ENCODE measurements at places on chromosomes 6 and 20.

GRCh38 chr6:88492824-88493223 lies 326.7 kb upstream of the CNR1 start:
- no peak for DNase-seq

DNA sequence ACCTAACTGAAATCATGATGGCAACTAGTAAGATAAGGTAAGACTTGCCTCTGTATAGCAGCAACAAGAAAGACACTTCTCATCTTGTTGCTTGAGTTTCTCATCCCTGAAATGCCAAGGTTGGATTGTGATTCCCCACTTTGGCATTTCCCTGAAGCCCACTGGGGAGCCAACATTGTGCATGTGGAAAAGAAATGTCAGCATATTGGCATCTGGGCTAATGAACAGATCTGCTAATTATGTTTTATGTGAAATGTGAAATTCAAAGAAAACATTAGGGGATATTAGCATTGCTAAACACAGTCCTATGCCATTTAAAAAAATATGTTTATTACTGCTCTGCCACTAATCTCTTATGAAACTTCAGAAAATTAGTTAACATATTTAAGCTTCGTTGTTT lies 126.3 kb upstream of the PCSK2 start:
- no peak for DNase-seq

DNA sequence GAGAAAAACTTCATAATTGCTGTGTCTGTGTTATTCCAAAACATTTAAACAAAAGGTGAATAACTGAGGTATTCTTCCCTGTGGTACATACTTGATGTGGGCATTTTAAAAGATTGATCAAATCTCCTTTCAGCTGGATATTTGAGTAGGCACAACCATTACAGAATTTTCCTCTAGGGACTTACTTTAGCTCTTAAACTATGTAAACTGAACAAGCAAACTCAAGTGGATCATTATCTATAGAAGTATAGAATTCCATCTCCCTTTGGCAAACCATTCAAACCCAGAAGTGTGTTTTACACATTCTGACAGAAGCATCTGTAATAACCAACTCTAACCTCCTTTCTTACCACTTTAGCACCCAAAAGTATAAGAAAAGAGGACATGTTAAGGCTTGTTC lies 241.4 kb downstream of the ESR1 start:
- no peak for DNase-seq

- DNase-seq: no peak
Measured at GRCh38 chr6:75154973-75155372, 50.9 kb downstream of the COL12A1 start.

- no peak for DNase-seq
Measured at GRCh38 chr6:166673309-166673708, 46.3 kb upstream of the RPS6KA2 start.

DNA sequence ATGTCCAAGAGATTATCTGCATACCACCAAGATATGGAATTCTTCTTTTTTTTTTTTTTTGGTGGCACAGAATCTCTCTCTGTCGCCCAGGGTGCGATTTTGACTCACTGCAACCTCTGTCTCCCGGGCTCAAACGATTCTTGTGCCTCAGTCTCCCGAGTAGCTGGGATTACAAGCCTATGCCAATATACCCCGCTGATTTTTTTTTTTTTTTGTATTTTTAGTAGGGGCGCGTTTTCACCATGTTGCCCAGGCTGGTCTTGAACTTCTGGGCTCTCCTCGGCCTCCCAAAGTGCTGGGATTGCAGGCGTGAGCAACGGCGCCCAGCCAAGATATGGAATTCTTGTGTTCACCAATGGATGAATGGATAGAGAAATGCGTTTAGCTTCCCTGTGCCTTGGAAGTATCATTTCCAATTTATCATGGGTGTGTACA lies 31.0 kb downstream of the POM121L2 start:
- DNase-seq: no peak

DNA sequence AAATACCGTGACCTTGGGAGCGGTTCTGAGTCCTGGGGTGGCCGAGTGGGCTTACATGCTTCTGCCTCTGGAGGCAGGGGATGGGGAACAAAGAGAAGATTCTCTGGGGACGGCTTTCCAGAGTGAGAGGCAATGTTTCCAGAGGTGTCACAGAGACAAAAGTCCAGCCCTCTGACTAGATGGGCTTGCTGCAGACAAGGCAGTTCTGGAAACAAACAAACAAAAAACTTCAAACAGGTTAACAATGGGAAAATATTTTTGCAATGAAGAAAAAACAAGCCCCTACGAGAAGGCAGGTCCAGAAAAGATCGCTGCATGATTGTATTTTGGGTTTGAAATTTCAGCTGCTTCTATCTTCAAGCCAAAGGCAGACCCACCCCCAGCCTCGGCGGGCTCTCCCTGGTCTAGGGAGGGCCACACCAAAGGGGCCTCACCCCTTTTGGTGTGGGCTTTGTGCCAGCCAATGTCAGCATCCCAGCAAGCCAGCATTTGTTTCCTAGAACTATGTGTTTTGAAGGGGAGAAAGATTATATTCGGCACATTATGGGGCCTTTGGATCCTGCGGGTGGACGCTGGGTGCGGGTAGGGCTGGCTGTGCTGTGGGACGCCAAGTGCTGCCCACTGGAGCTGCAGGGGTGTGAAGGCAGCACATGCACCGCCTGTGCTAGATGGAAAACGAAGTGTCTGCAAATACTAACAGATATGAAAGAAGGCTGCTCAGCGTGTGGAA lies 42.9 kb downstream of the RIOK1 start:
- no peak for DNase-seq

GRCh38 chr6:156779206-156780094 lies 2.3 kb downstream of the ARID1B start:
- no peak for DNase-seq

- no peak for DNase-seq
Measured at GRCh38 chr6:39143238-39143930, 28.4 kb upstream of the SAYSD1 start.

- no peak for DNase-seq
Measured at GRCh38 chr6:106744781-106745180, 115.4 kb downstream of the QRSL1 start.

- no peak for DNase-seq
Measured at GRCh38 chr6:85403331-85404015, 46.4 kb upstream of the NT5E start.

- DNase-seq: no peak
Measured at GRCh38 chr6:135871878-135872277, 20.4 kb downstream of the PDE7B start.

DNA sequence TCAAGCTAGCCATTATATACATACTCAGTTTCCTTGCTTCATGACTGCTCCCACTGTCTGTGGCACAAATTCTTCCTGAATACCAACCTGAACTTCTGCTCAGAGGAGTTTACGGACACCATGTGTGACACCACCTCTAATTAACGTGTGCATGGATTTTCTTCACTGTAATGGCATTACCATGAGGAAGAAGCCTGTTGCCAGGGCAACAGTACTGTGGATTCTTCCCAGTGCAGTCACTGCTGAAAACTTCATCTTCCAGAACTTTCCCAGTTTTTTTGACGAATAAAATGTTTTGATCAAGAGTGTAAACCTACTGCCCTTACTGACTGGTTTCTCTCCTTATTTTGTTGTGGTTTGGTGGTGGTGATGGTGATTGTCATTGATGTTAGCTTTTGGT lies 444.3 kb upstream of the NRSN1 start:
- no peak for DNase-seq

DNA sequence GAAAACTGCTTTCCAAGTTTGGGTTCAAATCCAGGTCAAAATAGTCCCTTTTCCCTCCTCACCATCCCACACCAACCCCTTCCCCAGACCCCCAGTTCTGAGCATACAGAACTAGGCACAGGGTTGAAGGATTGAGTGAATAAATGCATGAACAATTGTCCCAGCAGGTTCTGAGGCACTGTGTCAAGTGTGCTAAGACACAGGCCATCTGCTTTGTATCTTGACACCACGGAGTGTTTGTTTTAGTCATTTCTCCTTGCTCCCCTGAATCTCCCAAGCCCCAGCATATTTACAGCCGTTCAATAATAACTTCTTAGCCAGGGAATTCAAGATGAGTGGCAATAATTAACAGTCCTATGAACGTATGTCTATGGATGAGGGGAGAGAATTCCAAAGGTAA lies 102.8 kb upstream of the JARID2 start:
- no peak for DNase-seq

GRCh38 chr6:8434727-8435092 lies 635 bp downstream of the SLC35B3 start:
- no peak for DNase-seq

DNA sequence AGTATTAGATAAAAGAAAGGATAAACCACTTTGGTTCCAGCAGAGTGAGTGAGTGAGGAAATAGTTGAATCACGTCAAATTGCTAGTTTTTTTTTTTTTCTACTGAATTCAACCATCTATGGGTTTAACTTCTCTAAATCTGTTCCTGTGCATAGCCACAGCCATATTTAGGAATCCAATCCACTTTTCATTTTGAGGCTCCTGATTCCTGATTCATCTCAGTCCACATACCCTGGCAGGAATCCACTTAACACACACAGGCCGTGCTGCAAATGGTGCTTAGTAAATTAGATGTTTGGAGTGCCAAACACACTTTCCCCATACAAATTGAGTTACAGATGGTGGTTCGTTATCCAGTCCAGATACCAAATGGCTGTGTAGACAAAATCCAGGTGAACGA lies 220.3 kb downstream of the ALDH8A1 start:
- DNase-seq: no peak

DNA sequence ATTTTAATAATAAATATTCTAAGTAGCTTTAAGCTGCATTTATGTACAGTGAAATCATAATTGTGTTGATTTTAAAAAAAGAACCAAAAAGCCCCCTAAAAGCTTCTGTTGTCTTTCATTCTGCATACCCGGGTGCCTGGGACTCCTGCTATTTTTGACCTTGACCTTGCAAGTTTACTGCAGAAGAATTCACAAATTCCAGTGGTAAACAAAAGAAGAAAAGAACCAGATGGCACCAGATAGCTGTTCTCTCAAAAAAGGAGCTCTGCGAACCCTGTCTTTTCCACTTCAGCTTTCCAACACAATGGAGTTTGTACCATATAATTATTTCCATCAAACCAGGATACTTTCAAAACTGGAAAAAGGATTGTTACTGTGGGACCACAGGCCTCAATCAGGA lies 363.3 kb downstream of the SMOC2 start:
- no peak for DNase-seq

GRCh38 chr6:18036781-18037180 lies 49.3 kb upstream of the KIF13A start:
- DNase-seq: no peak

- DNase-seq: no peak
Measured at GRCh38 chr6:69881322-69882151, 15.2 kb downstream of the COL19A1 start.

DNA sequence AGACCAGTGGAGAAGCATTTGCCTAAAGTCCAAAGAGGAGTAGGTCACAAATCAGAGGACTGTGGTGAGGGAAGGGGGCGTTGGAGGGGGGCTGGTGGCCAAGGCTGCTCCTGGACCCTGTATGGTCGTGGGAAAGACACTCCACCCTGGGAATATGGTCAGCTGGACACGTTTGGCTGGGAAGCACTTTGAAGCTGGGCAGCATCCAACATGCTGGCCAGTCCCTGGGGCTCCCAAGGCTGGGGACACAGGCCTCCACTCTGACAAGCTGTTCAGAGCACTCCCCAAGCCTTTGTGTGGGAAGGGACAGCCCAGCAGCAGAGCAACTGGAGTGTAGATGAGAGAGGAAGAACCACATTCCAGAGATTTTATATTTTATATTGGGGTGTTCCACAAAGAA lies 203.2 kb downstream of the ANKRD60 start:
- DNase-seq: no peak

DNA sequence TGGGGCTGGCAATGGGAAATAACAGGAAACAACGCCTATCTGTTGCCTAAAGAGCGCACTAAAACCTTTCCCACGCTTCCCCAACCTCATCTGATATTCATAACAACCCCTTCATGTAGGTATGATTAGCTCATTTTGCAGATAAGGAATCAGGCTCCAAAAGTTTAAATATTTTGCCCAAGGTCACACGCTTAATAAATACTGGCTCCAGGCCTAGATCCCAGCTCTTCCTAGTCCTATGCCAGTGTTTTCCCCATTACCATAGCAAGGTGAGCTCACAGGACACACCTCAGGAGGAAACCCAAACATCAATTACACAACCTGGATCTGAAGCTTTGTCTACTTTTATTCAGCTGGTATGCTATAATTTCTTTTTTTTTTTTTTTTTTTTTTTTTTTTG lies 19.6 kb downstream of the MBOAT1 start:
- no peak for DNase-seq

DNA sequence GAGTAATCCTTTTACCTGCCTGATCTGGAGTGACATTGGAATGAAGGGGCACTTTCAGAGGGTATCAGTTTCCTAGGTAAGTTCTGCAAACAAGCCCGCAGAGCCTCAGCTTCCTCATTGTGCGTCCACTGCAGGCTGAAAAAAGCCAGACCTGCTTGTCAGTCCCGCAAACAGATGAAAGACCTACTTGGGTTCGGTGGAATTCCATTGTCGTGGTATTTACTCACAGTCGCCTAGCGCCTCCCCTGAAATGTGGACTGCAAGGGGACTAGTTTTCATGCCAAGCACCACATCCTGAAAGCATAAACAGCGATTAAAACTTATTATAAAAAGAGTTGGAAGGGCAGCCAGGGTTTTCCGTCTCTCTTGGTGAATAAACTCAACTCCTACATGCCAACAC lies 121.5 kb downstream of the PAX1 start:
- DNase-seq: no peak

DNA sequence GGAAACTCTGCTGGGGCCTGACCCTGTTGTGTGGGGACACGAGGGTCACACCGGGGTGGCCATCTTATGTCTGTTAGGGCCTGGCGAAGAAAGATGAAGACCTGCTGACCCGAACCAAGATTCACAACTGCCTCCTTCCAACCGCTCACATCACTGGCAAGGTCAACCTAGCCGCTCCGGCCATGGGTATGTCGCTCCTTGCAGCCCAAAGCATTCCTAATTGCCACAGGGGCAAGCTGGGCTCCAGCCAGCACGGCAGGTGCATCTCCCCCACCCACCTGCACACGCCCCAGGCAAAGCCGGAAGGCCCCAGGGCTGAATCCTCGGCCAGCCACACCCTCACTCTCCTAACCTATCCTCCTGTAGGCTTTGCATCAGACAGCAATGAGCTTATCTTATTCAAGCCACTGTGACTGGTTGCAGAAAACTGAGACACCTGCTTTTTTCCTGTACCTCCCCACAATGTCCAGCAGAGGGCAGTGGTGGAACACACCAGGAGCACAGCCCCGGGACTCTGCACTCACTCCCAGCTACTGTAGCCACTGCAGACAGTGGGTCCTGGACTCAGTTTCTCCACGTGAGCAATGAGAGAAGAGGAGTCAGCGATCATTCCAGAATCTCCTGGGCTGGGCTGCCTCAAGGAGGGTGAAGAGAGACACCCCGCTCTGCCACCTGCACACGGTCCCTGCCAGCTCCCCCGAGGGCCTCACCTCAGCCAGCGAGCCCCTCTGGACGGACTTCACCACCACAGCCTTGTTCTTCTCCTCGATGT lies 170.2 kb downstream of the PREX1 start:
- DNase-seq: peak; percentile 64

All from forelimb muscle (tissue), 1 donor.